ENCODE measurements at places on chromosomes 16 and 17.

- DNase-seq = no peak
Observed at GRCh38 chr16:65455761-65456160, 333.9 kb upstream of the CDH11 start.

DNA sequence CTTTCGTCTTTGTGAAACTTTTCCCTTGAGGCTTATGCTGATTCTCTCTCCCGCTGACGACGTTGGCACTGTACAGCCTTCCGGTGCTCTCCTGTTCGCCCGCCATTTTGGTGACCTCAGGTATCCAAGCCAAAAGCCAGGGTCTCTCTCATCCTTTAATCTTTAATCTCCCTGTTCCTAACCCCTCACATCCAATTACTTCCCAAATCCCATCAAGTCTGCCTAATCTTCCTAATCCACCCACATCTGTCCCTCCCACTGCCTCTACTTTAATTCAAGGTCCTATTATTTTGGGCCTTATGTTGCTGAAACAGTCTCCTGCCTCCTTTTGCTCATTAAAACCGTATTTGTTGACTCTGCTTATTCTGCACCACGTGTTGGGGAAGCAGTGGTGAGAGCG lies 7.3 kb downstream of the WRAP53 start:
- DNase-seq = no peak

- no peak for DNase-seq
Observed at GRCh38 chr17:56639517-56639916, 46.0 kb downstream of the NOG start.

GRCh38 chr17:58285422-58285810 lies 4.7 kb upstream of the MPO start:
- DNase-seq = no peak

GRCh38 chr17:70187383-70187782 lies 18.1 kb downstream of the KCNJ2 start:
- DNase-seq = no peak

DNA sequence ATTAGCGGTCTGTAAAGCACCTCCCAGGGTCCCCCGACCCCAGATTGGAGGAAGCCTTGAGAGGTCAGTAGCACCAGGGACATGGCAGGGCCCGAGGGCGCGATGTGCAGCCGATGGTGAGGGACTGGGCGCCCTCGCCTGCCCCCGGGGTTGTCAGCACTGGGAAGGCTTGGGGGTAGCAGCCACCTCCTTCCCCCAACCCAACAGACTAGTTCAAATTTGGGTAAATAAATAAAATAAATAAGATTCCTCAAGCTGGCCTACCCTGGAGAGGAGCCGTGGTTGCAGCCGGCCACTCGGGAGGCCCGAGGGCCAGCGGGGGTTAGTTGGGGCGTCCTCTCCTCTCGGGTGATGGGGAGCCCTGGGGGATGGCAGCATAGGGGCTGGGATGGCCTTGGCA lies 1.5 kb downstream of the C16orf92 start:
- no peak for DNase-seq

DNA sequence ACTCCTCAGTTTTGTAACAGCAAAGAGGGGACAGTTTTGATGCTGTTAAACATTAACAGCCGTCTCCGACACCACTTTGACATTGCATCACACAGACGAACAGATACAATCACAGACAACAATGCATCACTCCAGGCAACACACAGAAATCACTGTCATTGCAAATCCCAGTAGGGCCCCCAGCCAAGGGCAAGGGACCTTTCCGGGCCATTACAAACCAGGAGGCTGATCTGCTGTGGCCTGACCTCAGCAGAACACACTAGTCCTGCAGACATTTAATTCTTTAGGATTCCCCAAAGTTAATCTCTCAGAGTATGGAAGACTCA lies 136.2 kb upstream of the RCVRN start:
- no peak for DNase-seq

DNA sequence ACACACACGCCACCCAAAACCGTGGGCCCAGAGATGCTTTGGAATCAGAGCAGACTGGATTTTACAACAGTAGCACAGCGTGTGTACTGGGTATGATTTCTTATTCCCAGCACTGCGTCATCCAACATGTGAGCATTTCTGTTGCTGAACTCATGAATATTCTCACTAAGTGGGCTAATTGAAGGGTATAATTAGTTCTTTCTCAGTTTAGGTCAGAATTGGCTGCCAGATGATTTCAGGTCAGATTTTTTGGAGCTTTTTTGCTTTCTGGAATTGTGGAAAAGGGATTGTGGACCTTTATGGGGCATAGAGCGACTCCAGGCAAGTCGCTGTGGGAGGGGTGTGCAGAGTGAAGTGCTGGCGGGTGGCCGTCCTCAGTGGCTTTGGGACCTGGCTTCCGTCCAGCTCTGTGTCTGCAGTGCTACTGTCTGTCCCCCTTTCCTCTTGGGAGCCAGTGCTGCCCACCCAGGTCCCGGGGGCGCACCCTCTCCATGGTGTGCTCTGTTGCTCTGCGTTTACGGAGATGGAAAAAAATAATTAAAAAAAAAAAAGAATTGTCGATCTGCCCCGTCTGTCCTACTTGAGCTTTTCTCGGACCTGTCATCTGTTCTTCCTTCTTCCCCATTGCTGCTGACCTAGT lies 25.0 kb downstream of the FOXK2 start:
- DNase-seq = no peak

DNA sequence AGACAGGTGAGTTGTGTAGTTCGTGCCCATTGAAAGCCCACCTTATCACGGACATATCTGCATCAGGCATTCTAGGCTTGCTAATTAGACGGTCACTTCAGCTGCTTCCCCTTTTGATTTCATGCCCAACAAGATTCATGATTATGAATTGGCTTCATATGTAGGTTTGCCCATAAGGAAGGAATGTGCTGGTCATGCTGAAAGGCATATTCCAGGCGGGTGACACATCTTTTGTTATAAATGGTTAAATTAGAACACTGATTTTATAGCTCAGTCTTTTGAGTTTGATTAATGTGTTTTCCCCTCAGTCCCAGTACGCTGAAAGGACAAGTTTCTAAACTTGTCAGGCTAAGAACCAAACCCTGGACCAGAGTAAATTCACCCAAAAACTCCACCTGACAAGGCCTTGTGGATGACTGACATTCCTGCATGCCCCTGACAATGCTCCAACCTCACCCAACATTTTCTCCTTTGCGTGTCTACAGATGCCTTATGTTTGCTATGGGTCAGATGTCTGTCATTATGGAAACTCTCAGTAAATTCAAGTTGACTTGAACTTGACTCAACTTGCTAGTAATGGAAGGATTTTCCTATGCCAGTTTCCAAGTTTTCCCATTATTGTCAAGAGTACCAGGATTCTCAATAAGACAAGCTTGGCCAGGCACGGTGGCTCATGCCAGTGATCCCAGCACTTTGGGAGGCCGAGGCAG lies 421.9 kb downstream of the PMP22 start:
- DNase-seq = no peak

DNA sequence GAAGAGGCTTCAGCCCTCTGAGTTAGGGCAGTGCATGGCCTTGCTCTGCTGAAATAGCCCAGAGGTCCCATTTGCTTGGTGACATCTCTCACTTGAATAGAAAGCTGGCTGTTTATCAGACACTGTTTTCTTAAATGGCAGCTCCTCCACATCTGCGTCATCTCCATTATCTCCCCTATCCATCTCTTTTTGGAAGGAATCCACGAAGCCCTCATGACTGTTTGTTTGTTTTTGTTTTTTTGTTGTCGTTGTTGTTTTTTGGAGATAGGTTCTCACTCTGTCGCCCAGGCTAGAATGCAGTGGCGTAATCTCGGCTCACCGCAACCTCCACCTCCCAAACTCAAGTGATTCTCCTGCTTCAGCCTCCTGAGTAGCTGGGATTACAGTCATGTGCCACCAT lies 16.6 kb downstream of the NAA60 start:
- DNase-seq = no peak

DNA sequence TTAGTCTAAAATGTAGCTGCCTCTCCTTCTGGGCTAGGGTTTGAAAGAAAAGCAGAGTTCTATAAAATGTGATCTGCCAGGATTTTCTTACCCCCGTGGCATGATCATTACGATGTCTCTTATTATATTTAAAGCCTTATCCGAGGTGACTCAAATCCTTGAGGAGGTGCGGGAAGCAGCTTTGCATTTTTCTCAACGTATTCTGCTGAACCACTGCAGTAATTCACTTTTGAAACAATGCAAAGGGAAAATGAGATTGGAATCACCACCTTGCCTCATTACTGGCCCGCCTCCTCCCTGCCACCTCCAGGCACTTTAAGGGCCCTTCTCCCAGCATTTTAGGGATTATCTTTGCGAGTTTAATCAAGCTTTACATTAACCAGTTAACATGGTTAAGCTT lies 9.7 kb upstream of the NOG start:
- no peak for DNase-seq
